ENCODE measurements at places on chromosomes 13 and 19.

DNA sequence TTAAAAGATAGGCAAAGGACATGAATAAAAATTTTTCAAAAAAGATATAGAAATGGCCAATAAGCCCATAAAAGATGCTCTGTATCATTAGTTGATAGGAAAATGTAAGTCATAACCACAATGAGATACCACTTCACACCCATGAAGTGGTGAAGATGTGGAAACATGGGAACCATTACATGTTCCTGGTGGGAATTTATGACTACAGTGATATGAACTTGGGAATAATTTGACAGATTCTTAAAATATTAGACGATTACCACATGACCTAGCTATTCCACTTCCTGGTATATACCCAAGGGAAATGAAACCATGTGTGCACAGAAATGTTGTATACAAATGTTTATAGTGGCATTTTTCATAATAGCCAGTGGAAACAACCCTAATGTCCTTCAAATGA is 232.2 kb downstream of the GGACT start:
- no peak for DNase-seq

DNA sequence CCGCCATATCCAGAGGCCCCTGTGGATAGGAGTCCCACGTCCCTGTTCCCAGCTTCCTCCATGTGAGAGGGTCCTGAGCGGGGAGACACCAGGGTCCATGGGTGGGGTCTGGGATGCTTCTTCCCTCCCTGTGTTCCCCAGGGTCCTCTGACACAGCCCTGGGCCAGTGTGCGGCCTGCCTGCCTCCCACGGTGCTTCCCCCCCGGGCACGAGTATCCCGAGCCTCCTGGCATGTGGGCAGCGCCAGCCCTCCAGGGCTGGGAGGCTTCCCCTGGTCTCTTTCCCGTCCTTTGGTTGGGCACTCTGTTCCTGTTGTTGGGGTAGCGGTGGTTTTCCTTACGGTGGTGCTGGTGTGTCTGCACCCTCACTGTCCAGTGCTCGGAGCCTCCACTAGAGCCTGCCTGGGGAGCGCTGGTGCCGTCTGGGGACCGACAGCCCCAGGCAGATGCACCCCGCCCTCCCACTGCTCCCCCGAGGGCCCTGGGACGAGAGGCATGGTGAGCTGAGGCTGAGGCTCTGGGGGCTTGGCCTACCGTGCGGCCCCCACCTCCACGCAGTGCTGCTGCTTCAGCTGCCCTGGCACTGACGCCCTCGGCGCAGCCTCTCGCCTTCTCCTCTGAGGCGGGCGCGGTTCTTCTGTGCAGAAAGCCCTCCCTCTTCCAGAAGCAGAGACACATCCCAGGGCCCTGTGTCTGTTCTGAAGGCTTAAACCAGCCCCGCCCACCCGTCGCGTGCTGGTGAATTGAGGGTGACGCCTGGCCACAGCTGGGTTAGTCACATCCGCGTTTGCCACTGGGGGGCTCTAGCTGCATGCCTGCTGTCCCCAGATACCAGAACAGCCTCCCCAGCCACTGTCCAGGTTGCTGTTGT is 27.9 kb downstream of the PLEKHJ1 start:
- DNase-seq, result no peak

GRCh38 chr19:39194832-39195542 is 1.8 kb upstream of the NCCRP1 start:
- no peak for DNase-seq

DNA sequence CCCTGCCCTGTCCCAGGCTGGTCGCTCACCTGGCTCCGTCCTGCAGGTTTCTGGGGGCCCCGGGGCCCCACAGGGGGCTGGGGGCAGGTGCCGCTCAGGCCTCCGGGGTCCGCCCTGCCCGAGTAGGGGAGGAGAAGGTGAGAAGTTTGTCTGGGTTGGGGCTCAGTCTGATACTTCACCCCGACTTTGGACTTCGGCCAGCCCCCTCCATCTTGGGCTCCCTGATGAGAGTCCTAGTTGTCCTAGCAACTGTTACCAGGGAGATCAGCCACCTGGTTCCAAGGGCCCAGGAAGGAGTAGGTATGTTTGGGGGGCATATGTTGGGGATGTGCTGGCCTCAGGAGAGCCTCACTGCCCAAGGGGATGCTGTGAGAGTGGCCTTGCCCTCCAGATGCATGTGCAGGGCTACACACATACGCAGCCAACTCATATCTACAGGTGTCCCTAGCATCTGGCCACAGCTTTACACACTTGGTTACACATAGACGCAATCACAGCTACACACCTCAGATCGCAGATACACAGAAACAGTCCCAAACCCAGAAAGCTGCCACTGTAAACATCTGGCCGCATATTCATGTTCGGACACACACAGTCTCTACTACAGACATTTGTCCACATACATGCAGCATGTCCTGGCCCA is 3.4 kb downstream of the NUMBL start:
- no peak for DNase-seq

DNA sequence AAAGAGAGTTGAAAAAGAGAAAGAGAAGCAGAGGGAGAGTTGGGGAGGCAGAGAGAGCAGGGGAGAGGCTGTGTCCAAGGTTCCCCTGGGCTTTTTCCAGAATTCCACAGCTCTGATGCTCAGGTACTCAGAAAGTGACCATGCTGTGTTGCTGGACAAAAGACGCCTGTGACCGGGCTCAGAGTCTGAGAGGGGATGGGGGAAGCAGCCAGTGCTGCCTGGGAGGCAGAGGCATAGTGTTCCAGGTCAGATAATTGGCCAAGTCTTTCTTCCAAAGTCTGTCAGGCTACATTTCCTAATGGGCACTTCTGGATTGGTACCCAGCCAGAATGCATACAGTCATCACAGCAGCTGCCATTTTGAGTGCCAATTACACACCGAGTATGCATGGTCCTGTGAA is 86.1 kb downstream of the PTPRS start:
- no peak for DNase-seq

DNA sequence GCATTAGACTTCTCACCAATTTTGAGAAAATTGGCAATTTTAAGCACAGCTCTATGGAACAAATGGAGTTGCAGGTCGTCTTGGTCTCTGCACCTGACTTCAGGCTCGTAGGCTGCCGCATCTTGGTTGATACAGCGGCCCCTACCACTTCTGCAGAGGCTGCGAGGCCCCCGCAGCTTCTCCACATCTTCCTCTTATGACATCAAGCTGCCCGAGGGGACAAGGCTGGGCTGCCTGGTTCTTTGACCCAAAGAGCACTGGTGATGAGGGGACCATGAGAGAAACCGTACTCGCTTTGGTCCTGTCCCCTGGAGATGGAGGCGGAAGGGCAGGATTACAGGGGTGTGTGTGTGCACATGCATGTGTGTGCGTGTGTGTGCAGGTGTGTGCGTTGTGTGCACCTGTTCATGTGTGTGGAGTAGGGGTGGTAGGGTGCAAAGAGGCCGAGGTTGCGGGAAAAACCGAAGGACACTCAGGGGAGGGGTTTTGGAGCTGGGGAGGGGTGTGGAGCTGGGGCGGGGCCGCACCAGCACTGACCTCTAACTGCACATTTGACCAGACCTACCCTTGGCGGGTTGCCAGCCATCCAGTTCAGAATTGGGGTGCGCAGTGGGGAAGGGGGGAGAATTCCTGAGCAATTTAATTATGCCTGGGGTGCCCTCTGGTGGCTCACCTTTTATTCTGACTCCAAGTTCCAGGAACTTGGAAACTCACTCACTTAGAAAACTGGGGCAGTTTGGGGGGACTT is 65.1 kb upstream of the ARHGEF7 start:
- DNase-seq, result no peak

DNA sequence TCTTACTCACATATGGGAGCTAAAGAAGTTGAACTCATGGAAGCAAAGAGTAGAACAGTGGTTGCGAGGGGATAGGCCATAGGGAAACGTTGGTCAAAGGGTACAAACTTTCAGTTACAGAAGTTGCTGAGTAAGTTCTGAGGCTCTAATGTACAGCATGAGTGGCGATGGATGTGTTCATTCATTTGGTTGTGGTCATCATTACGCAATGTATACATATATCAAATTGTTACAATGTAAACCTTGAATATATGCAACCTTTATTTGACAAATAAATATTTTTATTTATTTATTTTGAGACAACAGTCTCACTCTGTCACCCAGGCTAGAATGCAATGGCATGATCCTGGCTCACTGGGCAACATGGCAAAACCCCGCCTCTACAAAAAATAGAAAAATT is 38.7 kb downstream of the ZIC5 start:
- no peak for DNase-seq

- DNase-seq, result no peak
These were observed 63.3 kb downstream of the POU4F1 start for GRCh38 chr13:78540058-78540457.

DNA sequence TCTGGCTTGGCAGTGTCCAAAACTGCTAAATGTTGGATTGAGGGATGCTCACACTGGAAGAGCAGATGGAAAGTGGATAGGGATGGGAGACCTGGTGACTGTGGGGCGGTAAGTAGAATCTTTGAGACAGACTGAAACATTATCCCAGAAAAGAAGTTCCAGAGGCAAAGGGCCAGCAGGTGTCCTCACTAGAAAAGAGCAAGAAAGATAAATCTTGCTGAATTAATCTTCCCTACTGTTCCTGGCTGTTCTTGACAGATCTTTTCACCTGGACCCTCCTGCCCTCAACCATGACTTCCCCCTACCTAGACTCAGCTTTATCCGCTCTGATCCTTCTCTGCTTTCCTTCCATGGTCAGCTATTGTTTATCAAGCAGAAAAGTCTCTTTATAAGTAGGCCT is 35.0 kb upstream of the FRY start:
- no peak for DNase-seq

DNA sequence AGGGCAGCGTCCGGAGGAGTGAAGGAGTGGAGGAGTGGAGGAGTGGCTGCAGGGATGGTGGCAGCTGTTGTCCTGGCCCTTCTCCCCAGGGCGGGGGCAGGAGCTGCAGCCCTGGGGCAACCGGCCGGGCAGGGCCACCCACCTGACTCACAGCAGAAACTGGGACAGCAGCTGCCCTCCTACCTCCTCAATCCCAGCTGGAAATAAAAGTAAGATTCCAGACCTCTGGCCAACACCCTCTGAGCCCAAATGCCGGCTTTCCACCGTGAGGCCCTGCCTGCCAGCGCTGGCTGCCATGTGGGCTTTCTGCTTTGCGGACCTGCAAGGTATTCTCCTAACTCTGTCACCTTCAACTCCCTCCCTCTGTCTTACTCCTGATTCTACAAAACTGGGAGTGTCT is 3.3 kb upstream of the CLPP start:
- no peak for DNase-seq

DNA sequence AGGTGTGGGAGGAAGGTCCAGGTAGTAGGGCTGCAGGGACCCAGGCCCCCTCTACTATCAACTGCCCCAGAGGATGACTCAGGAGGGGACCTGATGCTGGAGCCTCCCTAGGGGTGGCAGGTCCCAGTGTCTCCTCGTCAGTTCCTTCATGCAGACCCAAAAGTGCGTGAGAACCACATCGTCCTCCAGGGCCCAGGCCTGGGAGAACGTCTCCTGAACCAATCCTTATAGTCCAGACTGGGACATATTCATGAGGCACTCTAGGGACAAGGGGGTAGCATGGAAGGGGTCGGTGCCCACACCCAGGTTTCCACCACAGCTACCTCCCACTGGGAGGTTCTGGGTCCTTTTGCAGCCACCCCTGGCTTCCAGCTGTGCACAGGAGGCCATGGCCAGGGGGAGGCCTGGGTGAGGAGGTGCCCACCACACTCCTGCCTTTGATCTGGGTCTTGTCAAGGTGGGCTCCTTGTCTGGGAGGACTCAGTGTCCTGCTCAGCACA is 38.0 kb upstream of the TPM4 start:
- DNase-seq, result no peak

- DNase-seq, result no peak
These were observed 349.3 kb upstream of the SPRY2 start for GRCh38 chr13:80690208-80690607.

GRCh38 chr19:42376177-42376555 is 13.9 kb downstream of the CNFN start:
- no peak for DNase-seq

- no peak for DNase-seq
These were observed 5.1 kb upstream of the SIGLEC7 start for GRCh38 chr19:51136851-51137551.

DNA sequence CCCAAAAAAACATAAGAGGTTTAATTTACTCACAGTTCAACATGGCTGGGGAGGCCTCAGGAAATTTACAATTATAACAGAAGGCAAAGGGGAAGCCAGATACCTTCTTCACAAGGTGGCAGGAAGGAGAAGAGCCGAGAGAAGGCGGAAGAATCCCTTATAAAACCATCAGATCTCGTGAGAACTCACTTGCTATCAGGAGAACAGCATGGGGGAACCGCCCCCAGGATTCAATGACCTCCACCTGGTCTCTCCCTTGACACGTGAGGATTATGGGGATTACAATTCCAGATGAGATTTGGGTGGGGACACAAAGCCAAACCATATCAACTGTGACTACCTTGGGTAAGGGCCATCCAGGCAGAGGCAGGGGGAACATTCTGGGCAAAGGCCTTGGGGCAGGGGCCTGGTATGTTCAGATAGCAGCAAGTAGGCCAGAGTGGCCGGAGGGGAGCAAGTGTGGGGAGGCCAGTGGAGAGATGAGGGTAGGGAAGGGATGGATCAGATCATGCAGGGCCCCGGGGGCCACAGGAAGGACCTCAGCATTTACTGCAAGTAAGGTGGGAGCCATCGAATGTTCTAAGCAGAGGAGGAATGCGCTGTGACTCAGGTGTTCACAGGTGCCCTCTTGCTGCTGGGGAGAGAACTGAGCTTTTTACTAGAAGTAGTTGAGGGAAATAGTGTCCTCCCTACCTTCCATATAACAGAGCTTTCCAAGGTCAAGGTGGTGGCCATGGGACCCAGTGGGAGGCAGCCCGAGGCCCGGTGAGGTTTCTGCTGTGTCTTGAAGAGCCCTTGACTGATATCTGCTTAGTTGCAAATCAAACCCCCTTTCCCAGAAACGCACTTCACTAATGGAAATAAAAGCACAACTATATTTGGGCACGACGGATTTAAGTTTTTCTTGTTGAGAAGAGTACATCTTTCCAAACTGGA is 18.0 kb downstream of the RAB3D start:
- no peak for DNase-seq

DNA sequence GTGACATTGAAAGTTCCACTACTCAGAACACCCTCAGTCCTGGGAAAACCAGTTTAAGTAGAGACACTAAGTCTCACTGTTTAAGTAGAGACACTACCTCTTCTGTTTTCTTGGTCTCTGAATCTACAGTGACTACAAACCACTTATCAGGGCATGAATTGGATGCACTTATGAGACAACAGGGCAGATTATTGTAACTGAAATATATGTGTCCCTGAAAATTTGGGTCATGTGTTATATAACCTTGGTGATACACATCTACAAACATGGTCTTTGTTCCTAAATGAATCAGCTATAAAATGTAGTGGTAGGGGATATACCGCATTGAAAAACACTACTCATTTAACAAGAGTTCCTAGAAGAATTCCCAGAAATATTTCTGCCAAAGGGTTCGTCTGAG is 55.7 kb downstream of the SERP2 start:
- DNase-seq, result no peak
